Left ventricle myocardium superior (tissue), 1 donor: ENCODE measurements at places on chromosomes 3 and 15.

- DNase-seq: no peak
Measured at GRCh38 chr15:42820811-42821210, 83.9 kb upstream of the CDAN1 start.

- DNase-seq: no peak
Measured at GRCh38 chr15:96332637-96333121, 2.2 kb downstream of the NR2F2 start.

DNA sequence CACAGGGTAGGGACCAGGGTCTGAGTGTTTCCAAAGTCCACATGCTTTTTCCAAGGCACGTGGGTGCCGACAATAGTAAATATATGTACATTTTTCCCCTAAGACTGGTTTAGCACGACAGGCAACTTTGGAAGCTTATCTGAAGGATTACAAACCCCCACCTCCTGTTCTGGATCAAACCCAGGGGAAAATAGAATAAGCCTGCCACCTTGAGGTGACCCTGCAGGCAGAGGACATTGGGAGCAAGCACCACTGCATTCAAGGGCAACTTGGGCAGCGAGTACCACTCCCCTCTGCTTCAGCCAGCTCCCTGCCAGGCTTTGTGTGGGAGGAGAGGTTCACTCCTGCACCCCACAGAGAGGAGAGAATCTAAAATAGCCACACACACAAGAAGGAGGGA is 44.8 kb downstream of the KBTBD12 start:
- peak; percentile 47 for DNase-seq

DNA sequence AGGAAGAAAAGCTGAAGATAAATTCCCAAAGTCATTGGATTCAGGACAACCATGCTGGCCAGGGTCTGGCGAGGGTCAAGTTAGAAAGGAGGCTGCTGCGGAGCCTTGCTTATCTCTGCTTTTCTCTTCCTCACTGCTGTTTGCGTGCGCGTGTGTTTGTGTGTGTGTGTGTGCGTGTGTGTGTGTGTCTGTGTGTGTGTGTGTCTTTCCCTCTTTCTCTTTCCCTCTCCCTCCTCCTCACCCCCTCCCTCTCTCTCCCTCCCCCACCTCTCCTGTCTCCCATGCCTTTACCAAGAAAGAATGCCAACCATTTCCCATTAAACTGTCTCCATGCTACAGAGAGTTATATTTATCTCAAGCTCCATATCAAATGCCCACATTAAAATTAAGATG is at the start of gene COLQ:
COLQ (minus strand) TSS at position 134 of the 393 bp plus-strand sequence; CDS start at position 53, 81 bp downstream.
- no peak for DNase-seq

- no peak for DNase-seq
Measured at GRCh38 chr15:66016199-66016598, 146.9 kb downstream of the RAB11A start.

DNA sequence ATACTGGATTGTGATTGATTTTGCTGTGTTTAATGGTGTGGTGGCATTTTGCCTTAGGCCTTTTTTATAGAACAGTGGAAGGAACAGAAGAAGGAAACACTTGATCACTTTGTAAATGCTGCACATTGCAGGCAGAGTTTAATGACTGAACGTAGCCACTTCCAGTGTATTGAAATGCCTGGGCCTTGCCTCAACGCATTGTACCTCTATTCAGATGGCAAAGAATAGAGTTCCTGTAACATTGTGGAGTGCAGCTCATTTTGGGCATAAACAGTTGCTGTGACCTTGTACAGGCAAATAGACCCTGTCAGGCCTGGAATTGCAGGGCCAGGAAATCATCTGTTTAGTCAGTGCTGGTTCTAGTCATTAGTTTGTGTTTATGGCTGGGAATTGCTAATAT is 225.0 kb downstream of the EPHA3 start:
- no peak for DNase-seq

DNA sequence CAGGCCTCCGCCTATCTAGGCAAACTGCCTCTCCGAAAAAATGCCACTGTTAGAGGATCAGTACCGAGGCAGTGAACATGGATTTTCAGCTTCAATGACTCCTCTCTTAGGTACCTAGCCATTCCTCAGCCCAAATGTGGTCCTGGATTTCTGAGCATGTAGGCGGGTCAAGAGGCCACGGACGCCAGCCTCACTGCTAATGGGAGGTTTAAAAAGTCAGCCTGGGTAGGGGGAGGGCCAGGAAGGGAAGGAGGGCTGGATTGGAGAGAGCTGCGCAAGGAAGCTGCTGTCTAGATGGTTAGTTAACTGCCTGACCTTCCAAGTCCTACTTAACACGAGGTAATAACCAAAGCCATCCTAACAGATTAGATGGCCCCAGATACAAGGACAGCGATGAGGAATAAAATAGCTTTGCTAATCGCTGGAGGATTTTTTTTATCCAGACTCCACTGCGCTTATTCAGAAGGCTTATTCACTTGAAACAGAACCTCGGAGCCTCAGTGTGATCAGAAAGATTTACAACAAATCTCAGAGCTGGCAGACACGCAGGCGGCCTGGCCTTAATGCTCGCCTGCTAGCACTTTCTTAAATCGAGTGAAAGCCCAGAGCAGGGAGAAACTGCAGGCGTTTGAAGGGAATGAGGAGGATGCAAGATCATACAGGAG is 34.3 kb downstream of the TLE3 start:
- DNase-seq: no peak

DNA sequence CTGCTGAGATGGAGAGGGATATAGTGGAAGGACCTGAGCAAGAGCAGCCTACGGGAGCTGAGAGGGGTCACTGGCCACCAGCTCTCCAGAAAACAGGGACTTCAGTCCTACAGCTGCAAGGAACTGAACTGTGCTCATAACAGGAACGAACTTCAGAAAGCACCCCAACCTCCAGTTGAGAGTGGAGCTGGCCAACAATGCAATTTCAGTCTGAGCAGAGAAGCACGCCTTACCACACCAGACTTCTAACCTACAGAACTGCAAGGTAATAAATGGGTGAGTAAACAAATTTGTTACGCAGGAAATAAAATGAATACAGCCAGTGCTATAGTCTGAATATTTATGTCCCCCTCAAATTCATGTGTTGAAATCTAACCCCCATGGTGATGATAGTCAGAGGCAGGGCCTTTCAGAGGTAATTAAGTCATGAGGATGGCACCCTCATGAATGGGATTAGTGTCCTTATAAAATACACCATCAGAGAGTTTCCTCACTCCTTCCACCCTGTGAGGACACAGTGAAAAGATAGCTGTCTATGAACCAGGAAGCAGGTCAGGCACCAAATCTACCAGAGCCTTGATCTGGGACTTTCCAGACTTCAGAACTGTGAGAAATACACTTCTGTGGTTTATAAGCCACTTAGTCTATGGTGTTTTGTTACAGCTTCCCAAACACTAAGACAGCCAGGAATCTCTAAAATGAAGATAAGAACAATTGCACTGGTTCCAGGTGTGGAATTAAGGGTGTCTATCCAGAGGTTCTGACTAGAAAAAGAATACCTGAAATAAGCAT is 58.6 kb downstream of the SYNM start:
- DNase-seq: no peak

- DNase-seq: no peak
Measured at GRCh38 chr15:73924171-73924921, 1.9 kb upstream of the LOXL1 start.

- DNase-seq: no peak
Measured at GRCh38 chr3:87004883-87005282, 13.9 kb upstream of the VGLL3 start.

DNA sequence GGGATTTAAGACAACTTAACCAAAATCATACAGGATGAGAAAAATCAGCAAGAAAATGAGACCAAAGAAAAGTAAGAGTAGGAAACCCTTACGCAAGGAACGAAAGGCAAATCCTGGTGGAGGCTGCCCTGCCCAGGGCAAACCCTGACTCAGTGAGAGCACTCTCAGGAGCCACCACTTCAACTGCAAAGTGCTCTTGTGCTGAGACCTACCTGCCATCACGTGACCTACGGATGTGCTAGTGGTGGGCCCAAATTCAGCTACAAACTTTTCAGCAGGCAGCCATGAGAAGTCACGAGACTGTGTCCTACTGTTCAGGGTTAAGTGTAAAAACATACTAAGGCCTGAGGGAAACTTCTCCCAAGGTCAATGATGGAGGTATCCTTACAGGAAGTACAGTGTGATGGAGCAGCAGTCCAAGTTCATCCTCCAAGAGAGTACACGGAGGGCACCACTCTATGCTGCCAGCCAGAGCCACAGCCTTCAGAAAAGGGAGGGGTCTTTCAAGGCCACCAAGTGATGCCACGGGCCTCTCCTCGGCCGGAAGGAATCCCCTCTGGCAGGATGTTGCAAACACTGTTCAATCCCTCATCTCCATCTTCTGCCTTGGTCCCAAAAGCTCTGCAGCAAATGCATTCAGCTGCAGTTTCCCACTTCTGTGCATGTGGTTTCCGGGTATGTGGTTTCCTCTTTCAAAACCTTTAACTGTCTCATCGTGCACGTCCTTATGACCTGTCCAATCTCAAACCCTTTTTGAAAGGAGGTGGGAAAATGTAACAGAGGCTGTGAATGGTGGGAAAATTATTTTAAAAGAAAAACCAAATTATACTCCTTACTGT is 9.5 kb downstream of the CHSY1 start:
- no peak for DNase-seq
